ENCODE measurements at places on chromosomes 7 and 10. TPM values are rescaled to one million over a fixed set of nuclear protein-coding genes. Genes with fewer than 3 reads are reported as not detected.

DNA sequence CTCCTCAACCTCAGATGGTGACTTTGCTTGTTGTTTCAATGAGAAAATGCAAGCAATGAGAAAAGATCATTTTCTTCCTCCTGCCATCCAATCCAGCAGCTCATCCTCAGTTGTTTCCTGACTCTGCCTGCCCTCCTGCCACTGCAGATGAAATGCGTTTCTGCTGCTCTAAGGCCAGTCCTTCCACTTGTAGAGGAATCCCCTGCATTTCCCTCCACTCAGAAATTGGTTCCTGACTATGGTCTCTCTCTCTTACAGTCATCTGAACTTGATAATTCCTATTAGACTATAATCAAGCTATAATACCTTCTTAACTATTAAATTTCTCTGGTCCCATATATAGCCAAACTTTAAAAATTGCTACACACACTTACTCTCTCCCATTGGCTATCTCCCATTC lies 14.4 kb downstream of the ITGA8 start:
- DNase-seq, result no peak

DNA sequence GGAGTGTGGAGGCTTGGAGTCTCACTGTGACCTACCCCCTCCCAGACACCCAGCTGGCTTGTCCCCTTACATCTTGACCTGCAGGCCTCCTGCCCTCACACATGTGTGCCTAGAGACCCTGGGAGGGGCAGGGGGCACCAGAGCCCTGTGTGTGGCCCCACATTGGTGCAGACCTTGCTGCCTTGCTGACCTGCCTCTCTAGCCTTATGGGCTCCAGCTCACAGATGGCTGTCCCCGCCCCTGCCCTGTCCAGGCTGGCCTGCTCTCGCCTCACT lies 9.4 kb downstream of the ADAMTS14 start:
- no peak for DNase-seq

GRCh38 chr7:140495514-140496097 lies 16.3 kb upstream of the MKRN1 start:
- DNase-seq, result no peak

The PNLIP gene
- not detected for total RNA-seq

DNA sequence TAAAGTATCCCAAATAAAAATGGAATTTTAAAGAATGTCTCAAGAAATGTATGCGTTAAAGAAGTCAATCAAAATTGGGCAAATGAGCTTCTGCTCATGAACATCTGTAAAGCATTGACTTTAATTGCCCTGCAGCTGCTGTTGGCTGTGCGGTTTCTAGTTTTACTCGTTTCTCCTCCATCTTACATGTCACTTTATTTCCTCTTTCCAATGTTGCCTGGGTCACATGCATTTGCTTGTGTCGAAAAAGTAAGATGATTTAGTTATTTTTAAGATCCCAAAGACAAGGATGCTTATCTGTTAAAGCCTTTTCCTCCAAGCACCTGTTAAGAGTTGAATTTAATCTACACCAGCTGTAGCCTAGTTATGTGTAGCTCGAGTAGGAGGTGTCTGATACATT lies 310.4 kb downstream of the EXOC4 start:
- no peak for DNase-seq

DNA sequence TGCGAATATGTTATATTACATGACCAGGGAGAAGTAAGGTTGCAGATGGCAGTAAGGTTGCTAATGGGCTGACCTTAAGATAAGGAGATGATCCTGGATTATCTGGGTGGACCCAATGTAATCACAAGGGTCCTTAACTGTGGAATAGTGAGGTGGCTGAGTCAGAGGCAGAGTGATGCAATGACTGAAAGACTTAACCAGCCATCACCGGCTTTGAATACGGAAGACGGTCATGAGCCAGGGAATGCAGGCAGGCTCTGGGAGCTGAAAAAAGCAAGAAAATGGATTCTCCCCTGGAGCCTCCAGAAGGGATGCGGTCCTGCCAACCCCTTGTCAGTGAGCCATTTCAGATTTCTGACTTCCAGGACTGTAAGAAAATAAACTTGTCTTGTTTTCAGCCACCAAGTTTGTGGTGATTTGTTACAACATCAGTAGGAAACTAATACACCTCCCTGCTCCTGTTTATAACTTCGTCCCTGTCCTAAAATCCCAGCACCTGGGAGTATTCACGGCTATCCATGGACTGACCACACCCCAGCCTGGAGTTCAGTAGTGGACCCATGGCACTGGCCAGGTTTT lies 4.6 kb upstream of the C10orf95 start:
- no peak for DNase-seq

The FOXI2 gene
- total RNA-seq, result not detected

The FRA10AC1 gene
- total RNA-seq, result 12.9 TPM

The STN1 gene
- 34.0 TPM for total RNA-seq

The TUBB8 gene
- 0.89 TPM for total RNA-seq

The GHRHR gene
- total RNA-seq, result not detected

GRCh38 chr7:129841465-129841864 lies 111.3 kb downstream of the UBE2H start:
- DNase-seq, result no peak

The MMD2 gene
- not detected for total RNA-seq

GRCh38 chr10:104049504-104050250 lies 36.0 kb downstream of the COL17A1 start:
- DNase-seq, result no peak

- DNase-seq, result no peak
Observed at GRCh38 chr7:120792861-120793130, 65.1 kb downstream of the TSPAN12 start.

The CUTC gene
- total RNA-seq, result 28.1 TPM

The CTAGE15 gene
- not detected for total RNA-seq

The CHN2 gene
- 30.2 TPM for total RNA-seq

- DNase-seq, result no peak
Observed at GRCh38 chr7:151374139-151374538, 32.5 kb downstream of the NUB1 start.

All from natural killer cell (primary cell).